Karpas-422 (cell line): ENCODE measurements at places on chromosomes 11 and 22. TPM values are rescaled to one million over a fixed set of nuclear protein-coding genes. Genes with fewer than 3 reads are reported as not detected.

DNA sequence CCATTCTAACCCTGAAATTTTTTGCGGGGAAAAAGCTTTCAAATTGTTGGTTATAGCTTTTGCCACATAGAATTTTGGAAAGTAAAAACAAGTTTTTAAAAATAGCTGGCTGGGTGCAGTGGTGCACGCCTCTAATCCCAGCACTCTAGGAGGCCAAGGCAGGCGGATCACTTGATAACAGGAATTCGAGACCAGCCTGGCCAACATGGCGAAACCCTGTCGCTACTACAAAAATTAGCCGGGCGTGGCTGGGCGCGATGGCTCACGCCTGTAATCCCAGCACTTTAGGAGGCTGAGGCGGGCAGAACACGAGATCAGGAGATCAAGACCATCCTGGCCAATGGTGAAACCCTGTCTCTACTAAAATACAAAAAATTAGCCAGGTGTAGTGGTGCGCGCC, 54.9 kb downstream of the TNRC6B start:
- DNase-seq: no peak

DNA sequence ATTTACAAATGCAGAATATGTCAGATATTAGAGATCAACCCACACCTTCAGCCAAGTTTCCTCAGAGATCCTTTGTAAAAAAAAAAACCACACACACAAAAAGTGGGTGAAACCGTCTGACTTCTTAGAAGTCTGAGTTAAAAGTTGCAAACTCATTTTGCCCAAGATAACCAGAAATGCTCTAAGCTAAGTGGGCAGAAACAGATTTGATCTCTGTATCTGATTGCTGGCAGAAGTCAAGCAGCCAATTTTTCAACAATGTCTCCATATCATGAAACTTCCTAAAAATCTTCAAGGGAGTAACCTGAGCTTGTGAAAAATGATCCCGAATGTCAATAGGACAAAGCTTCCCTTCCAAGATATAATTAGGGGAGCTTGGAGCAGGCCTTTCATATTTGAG, 28.6 kb upstream of the ATXN10 start:
- DNase-seq: no peak

VSIG10L2 gene
- not detected in 2 replicates for total RNA-seq

TPBGL gene
- total RNA-seq: not detected in 2 replicates
